ENCODE measurements at places on chromosomes 3 and 15.
A peak's percentile ranks its signal among the peaks of the same experiment; 100 is the strongest.

DNA sequence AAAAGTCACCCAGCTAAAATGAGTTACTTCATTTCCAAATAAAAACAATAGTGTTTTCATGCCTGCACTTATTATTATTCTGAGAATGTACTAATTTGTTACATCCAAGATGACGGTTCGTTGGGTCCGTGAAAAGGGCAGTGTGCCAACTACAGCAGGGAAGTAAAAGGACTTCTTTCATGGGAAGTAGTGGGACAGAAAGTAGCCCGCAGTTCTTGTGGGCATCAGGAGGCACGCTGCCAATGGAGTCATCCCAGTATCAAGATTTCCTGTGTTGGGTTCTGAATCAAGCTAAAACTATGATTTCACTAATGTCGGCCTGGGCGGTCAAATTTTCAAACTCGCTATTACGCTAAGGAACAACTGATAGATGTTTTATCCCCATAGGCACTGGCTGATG, 254.5 kb upstream of the SOX2 start:
- no peak for DNase-seq

DNA sequence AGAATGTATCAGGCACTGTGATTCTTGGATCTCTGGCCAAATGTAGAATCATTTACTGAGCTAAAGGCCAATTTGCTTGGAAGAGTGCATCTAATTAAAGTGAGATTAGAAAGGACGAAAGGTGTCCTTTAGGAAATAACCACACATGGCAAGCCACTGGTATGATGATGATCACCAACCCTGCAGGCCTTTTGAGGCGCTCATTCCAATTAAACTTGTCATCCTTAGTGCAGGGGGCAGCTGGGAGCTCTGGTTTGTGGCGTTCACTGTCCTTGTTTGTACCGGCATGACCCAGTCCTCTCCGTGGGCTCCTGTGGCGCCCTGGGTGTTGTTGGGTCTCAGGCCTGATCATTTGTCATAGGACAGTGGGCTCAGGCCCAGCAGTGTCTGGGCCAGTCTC, 11.0 kb downstream of the LIMD1 start:
- no peak for DNase-seq

DNA sequence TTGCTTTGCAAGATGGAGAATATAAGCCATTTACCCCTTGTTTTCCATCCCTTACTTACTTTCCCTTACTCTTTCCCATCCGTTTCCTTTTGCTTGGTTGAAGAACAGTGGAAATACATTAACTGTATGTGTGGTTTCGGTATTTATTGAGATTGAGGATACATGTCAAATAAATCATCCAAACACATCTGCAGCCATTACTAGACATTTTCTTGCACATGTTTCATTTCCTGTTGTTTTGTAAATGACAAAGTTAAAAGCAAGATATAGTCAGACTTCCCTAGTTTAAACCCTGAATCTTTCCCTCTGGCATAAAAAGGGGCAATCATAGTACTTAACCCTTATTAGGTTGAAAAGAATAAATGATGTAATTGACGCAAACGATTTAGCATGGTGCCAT, 82.1 kb upstream of the BCHE start:
- DNase-seq: no peak

DNA sequence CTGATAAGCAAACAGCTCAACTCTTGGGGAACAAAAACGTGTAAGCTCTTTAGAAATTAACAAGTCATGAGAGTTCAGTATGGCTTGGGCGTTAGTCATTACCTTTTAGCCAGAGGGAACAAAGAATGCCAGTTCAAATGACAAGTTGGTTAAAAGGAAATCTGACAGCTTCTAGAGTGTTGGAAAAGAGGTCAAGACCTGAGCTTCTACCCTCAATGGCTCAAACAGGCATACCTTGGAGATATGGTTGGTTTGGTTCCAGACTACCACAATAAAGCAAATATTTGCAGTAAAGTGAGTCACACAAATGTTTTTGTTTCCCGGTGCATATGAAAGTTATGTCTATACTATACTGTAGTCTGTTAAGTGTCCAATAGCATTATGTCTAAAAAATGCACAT, 136.1 kb downstream of the CACNA1D start:
- DNase-seq: no peak

DNA sequence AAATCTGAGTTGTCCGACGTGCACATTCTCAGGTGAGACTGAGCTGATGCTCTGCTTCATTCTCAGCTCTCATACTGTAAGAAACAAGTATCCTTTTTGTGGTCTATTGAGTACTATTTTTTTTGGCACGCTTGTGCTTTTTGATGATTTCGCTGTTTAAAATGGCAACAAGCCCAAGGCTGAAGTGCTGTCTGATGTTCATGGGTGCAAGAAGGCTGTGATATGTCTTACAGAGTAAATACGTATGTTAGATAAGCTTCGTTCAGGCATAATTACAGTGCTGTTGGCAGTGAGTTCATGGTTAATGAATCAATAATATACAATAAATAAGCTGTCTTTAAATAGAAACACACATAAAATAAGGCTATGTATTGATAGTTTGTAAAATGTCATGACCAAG, 27.2 kb downstream of the AQR start:
- no peak for DNase-seq

DNA sequence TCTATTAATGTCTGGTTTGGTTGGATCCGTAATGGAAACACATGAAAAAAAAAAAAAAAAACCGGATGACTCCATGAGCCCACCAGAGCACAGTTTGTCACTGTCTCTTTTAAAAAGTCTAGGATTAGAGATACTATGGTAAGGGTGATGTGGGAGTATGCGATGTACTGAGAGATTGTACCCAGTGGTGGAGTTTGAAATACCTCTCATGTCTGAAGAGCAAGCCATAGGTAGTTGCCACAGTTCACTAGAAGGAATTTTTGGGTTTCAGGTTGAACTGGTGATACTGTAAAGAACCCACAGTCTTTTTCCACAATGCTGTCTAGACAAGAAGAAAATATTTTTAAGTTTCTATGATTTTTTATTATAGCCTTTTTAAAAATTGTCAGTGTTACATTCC, 132.9 kb downstream of the KLHL25 start:
- no peak for DNase-seq

- no peak for DNase-seq
Observed at GRCh38 chr3:127483902-127484591, 106.5 kb downstream of the TPRA1 start.

- peak; percentile 56 for DNase-seq
Observed at GRCh38 chr15:72464251-72464650, 9.9 kb upstream of the ARIH1 start.

GRCh38 chr15:101275018-101275417, 2.3 kb downstream of the SELENOS start:
- DNase-seq: no peak

- DNase-seq: no peak
Observed at GRCh38 chr15:71333839-71334238, 218.6 kb downstream of the THSD4 start.

GRCh38 chr15:48929661-48930060, 34.1 kb downstream of the SHC4 start:
- DNase-seq: no peak

GRCh38 chr3:30146978-30147377, 459.4 kb upstream of the TGFBR2 start:
- DNase-seq: no peak

DNA sequence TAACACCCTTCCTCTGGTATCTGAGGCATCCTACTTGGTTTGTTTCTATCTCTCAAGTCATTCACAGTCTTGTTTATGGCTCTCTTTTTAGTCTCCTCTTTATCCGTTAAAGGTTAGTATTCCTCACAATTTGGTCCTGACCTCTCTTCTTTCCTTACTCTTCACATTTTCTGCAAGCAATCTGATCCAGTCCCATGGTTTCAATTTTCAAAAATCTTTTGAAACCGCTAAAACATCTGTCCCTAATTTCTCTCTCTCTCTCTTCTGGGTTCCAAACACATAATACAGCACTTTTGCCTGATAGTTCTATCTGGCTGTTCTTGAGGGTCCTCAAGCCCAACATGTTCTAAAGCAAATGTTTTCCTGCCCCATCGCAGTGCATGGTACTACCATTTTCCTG, 149.0 kb downstream of the SERPINI1 start:
- no peak for DNase-seq

DNA sequence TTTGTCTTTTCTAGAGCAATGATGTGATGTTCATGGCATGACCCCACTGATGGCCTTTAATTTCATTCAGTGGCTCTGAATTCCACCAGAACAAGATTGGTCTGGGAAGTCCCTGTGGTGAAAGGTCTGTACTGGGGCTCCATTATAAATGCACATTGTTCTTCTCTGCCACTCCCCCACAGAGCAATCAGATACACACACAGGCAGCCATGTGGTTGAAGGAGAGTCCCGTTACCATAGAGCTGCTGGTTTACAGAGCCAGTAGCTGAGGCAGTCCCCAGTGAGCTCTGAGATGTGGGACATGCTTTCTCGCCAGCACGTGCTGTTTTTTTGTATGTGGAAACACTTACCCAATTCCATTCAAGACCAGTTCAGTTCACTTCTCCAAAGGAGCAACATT, 172.7 kb upstream of the TRIM42 start:
- no peak for DNase-seq

GRCh38 chr3:45095916-45096526, 50.2 kb downstream of the CDCP1 start:
- DNase-seq: no peak

DNA sequence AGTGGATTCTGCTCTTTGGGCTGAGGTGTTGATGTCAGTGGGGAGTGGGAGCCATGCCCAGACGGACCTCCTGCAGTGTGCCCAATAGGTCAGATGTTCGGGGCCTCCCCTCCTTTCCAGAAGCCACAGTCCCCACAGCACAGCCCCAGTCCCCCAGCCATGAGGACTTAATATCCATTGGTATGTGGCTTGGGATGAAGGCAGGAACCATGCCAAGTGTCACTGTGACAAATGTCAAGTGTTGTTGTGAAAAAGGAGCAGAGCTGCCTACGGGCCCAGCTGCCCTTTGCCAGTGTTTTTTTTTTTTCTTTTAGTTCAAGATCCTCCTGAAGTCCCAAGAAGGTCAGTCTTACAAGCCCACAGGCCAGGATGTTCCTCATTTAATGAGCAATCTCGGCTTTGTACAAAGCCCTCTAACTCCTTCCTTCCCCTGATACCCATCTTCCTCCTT, 12.2 kb downstream of the SEMA3G start:
- peak; percentile 57 for DNase-seq

DNA sequence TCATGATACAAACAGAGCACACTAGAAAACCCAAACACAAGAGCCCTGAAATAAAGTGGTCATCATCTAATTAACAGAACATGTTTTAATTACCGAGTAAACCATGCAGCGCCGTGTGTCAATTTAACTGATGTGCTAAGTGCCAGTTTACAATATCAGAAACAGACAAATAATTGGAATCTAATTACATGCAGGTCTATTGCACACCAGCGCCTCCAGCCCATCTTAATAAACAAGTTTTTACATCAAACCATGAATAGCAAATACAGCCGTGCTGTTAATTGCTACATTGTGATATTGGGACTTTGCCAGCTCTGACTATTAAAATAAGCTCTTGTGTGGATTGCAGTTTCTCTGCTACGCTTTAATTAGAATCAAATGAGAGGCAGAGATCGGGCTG, 510.2 kb upstream of the MDFIC2 start:
- DNase-seq: no peak

GRCh38 chr15:77642793-77643430, 10.2 kb upstream of the LINGO1 start:
- no peak for DNase-seq

- DNase-seq: no peak
Observed at GRCh38 chr3:129182390-129183185, 1.1 kb downstream of the CNBP start.

- DNase-seq: no peak
Observed at GRCh38 chr3:110623571-110623970, 448.0 kb upstream of the NECTIN3 start.

- no peak for DNase-seq
Observed at GRCh38 chr3:197447057-197447456, 108.7 kb downstream of the BDH1 start.

GRCh38 chr3:195128255-195129071, 142.5 kb downstream of the XXYLT1 start:
- DNase-seq: no peak

- DNase-seq: no peak
Observed at GRCh38 chr3:119279101-119279554, 15.1 kb upstream of the ARHGAP31 start.

GRCh38 chr15:71549091-71549490, 261.3 kb upstream of the NR2E3 start:
- DNase-seq: no peak

- no peak for DNase-seq
Observed at GRCh38 chr3:99823723-99824711, 6.4 kb downstream of the CMSS1 start.

DNA sequence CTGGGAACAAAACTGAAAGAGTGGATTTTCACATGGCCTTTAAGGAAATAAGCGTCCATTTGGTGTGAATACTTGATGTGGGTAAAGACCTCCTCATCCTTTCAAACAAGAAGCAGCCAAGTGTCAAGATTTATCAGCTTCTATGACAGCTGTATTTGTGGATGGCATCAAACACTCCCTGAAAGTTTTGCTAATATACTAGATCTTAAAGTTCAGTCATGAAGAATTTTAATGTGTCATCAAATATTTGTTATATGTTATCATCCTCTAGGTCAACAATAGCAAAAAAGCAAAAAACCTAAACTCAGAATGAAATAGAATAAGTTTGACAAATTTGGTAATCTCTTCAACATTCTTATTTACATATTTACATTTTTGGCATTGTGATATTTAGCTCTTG, 29.1 kb upstream of the LYSMD4 start:
- DNase-seq: no peak

DNA sequence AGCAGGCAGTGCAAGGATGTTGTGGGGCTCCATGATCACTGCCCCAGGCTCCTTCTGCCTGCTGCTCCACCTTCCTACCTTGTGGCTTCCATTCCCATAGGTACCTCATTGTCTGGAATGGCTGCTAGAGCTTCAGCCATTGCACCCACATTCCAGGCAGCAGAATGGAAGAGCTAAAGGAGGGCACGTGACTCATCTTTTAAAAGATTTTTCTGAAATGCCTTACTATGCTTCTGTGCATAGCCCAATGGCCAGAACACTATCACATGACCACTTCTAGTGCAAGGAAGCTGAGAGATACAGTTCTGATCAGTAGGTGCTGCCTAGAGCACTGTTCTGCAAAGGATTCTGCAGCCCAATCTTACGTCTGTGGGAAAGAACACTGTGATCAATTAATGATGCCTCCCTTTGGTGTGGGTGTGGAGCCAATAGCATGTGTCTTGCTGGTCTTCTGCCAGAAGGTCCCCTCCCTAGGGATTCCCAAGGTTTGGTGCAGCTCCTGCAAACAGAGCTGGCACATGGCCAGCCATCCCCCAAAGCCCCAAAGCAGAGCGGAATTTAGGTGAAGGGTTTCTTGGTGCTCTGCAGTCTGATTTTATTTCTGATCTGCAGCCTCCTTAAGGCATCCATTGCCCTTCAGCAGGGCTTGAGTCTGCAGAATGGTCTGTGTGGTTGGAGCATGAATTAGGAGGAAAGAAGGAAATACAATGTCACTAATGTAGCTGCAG, 34.4 kb downstream of the SPSB4 start:
- no peak for DNase-seq
